ENCODE measurements at places on chromosomes 11 and 22.

GRCh38 chr11:48020092-48020755 lies 39.9 kb downstream of the PTPRJ start:
- no peak for DNase-seq

DNA sequence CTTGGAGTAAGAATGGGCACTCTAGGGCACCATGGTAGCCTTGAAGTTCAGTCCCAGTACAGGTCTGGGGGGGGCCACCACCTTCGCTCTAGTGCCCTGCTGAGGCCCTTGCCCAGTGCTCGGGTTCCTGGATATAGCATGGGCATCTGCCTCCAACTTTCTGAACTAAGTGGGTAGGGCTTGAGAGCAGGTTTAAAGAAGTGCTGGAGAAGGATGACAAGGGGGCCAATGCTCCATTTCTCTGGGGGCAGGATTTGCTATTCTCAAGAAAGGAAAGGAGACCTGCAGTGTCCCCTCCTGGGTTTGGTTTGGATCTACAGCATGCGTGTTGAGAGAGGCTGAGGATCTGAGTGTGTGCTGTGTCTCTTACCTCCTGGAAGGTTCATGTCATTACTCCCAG lies 82.2 kb upstream of the SUSD2 start:
- no peak for DNase-seq

DNA sequence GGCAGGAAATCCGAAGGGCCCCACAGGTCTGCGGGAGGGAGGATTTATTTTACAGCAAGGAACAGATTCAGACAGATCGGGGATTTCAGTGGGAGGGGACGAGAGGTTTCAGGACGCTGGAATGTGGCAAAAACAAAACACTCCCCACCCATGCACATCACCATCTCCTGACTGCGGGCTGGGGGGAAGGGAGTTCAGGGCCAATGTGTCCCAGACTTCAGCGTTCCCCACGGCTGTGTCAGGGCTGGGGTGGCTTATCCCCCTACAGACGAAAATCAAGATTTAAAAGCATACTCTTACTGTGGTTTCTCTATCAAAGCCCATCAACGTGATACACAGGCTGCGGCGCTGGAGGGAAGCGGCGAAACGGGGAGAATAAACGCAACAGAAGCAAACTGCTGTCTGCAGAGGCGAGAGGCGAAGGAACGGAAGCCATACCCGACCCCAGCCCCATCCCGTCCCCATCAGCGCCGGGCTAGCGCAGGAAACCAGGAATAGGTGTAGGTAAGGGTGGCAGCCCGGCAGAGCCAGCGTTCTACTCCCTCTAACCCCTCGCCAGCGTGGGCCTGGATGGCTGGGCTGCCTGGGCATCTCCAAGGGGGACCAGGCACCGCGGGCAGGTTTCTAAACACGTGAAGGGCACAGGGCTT lies 2.7 kb downstream of the TENM4 start:
- peak; percentile 51 for DNase-seq

DNA sequence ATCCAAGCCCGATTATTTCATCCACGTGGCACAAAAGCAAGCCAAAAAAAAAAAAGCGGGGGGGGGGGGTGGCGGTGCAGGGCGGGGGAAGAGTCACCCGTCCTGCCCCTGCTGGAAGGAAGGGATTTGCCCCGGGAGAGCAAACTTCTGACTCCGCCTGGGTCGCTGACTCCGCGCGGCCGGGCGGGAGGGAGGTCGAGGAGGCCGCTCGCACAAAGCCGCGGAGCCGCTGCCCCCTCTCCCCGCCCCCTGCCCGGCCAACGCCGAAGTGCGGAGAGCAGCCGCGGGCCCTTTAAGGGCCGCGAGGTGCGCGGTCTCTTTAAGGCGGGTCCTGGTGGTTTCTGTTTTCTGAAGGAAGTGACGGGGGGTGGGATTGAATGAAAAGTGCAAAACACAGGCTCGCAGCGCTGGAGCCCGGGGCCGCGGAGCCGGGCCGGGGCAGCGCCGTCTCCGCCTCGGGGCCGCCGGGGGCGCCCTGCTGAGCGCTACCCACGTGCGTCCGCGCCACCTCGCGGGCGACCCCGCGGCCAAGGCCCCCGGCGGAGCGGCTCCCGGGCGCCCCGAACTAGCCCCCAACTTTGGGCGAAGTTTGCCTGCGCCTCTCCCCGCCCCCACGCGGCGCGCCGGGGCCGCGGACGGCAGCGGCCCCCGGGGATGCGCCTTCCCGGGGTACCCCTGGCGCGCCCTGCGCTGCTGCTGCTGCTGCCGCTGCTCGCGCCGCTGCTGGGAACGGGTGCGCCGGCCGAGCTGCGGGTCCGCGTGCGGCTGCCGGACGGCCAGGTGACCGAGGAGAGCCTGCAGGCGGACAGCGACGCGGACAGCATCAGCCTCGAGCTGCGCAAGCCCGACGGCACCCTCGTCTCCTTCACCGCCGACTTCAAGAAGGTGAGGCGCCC lies at the start of gene OAF:
OAF (plus strand) TSS at position 407 of the 896 bp plus-strand sequence; CDS start at position 655, 248 bp downstream.
- peak; percentile 85 for DNase-seq

DNA sequence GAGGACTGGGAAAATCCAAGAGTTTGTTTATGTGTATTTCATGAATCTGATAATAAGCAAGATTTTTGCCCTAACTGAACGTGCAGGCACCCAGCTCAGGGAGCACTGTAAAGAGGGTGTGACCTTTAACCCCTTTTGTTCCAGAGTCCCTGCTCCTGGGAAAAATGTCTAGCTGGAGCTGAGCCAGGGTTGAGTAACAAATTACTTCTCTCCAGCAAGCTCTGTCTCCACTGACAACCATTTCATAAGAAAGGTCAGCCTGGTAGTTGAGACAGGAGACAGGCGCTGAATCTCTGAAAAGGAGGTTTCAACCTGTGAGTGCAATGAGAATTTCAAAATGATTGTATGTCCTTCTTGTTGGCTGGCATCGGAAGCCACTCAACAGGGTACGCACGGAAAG lies 156.4 kb upstream of the NARS2 start:
- DNase-seq = no peak

- DNase-seq = no peak
Measured at GRCh38 chr11:84455691-84456090, 1169.5 kb upstream of the CCDC90B start.

DNA sequence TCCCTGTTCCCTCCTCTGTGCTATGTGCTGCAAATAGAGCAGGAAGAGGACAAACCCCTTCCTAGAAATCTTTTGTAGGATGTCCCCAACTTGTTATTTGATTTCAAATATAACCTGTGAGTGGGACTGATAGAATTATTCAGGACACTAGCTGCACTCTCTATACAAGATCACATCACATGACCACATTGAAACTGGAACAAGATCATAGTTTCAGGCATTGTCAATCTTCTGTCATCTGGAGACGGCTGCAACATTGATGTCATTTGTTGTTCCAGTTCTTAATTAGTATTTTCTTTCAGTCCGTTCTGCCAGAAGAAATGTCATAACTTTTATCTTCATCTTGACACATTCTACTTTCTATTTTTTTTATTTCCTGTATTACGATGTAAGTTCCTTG lies 89.3 kb downstream of the GRIA4 start:
- no peak for DNase-seq

GRCh38 chr11:18485913-18486528 lies 30.4 kb downstream of the LDHAL6A start:
- DNase-seq = no peak

DNA sequence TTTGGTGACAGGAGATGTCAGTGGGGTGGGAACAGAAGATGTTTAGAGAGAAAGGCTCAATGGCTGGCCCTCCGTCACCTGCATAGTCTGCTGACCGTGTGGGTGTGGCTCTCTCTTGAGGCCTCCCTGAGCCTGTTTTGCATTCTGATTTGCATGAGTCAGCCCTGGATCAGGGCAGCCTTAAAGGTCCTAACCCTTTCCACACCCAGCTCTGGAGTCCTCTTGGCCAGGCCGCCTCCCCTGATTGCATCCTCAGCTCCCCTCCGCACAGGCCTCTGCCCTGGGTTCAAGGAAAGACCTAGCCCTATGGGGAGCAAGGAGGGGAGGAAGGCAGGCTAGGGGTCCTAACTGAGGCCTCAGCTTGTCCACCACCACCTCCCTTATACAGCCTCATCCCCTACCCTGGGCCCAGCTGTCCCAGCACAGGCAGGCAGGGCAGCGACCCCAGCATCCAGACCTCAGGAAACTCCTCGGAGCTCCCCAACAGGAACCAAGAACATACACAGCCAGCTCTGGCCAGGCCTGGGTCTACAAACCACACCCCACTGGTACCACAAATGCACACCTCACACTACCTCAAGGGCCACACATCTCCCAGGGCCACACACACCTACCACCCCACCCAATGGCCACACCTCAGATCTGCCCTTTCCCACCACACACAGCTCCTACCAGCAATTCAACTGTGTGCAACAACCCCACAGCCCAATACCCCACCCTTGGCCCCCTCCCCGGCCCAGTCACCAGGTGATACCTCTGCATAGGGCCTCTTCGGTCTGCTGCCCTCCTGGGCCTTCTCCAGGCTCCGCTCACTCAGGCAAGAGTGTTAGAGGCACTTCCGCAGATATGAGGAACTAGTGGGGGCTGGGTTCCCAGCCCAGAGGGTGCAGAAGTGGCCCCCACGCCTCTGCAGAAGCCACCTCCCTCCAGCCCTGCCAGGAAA lies 13.7 kb downstream of the ARAP1 start:
- peak; percentile 63 for DNase-seq

GRCh38 chr11:428295-428694 lies 13.5 kb upstream of the SIGIRR start:
- no peak for DNase-seq

DNA sequence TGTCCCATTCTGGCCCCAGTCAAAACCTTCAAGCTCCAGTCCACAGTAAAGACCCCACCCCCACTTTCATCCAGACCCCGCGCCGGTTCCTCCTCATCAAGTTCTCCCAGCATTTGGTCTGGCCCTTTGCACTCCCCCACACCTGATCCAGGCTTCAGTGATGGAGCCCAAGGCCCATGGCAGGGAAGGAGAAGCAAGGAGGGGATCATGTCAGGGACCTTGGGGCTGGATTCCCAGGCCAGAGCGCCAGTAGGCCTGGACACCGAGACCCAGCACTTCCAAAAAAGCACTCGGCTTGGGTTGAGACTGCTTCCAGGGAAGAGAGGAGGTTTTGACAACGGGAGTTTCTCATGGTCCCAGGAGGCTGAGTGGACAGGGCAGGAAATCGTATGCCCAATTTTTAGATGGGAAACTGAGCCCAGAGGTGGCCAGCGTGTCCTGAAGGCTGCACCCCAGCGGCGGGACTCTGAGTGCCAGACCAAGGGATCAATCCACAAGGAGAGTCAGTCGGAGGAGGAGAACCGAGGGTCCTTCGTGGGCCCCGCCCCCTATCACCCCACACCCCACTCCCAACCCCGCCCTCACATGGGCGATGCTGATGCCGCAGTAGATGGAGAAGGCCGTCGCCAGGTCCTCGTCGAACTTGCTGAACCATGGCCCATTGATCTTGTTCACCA lies 90.5 kb downstream of the PDE2A start:
- no peak for DNase-seq

- no peak for DNase-seq
Measured at GRCh38 chr22:26853495-26853894, 196.1 kb downstream of the MIAT start.

GRCh38 chr11:133656082-133656635 lies 123.9 kb upstream of the OPCML start:
- no peak for DNase-seq

DNA sequence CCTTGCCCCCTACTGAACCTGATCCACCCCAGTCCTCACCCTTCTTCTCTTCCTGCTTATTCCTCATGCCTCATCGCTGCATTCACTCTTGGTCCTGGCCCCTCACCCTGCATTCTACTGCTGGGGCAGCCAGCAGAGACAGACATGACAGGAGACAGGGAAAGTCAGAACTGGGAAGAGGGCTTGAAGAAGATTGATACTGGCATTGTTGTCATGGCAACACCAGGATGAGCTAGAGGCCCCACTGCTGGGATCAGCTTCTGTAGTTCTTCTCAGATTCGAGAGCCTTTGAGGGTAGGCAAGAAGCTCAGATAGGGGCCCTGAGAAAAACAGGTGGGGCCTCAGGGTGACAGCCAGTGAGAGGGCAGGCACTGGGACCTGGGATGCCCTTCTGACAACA lies 264.3 kb downstream of the MIAT start:
- DNase-seq = no peak

GRCh38 chr22:24542641-24543040 lies 12.3 kb downstream of the GUCD1 start:
- no peak for DNase-seq
